ENCODE measurements at places on chromosomes 16 and 17.

- no peak for DNase-seq
Measured at GRCh38 chr16:5581908-5582307, 484.3 kb upstream of the EEF2KMT start.

GRCh38 chr17:29016345-29017210 lies 10.7 kb upstream of the SEZ6 start:
- no peak for DNase-seq

DNA sequence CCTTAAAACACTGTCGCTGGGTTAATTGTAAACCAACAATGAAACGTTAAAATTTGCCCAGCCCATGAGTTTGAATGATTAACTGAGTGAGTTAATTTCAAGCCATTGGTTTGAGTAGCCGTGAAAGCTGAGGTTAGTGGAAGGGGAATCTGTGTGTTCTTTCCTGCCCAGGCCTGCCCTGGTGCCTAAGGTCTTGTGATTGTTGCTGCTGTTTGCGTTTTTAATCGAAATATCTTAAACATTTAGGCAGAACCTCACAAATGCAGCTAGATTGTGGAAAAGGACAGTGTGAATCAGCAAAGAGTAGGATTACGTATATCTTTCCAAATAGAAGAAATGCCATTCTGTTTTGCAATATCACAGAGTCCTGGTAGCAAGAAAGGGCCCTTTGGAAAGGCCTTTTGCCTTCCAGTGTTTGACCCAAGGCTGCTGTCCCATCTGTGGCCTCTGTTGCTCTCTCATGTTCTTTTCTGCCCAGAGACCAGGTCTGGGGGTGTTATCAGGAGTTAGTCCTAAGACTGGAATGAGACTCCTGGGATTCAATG lies 113.8 kb downstream of the MSI2 start:
- no peak for DNase-seq

DNA sequence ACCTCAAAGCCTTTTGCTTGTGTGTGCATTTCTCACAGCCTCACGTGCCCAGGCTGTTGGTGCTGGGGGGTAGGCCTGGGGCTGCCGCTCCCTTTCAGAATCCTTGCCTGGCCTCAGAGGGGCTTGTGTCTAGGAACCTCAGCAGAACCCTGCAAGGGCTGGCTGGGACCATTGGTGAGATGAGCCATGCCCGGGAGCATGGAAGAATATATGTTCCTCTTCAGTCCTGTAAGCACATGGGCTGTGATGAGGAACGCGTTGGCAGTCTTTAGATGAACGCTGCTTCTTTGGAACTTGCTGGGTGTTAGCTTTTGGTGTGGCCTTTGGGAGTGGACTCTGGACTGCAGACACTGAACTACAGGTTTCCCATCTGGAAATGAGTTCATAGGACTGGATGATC lies 32.0 kb upstream of the SLC5A10 start:
- no peak for DNase-seq

- no peak for DNase-seq
Measured at GRCh38 chr17:7019839-7020519, 2.9 kb upstream of the BCL6B start.

- DNase-seq: no peak
Measured at GRCh38 chr16:88368036-88368435, 14.7 kb upstream of the ZNF469 start.

GRCh38 chr16:55222486-55222885 lies 101.5 kb upstream of the IRX6 start:
- DNase-seq: no peak

DNA sequence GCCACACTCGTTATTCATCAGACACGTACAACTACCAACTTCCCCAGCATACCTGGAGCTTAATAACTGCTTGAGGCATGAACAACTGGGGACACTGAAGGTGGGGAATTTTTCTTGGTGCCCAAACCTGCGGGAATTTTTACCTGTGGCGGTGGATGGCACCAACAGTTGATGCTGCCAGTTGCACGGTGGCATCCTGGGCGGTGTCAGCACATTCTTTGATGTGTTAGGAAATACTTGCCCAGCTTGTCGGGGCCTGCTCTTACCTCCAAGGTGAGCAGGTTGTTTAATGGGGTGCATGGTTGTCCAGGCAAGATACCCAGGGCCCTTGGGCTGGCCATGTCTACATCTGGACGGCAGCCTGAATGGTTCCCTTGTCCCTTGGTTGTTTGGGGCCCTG lies 79.6 kb downstream of the CRISPLD2 start:
- no peak for DNase-seq

DNA sequence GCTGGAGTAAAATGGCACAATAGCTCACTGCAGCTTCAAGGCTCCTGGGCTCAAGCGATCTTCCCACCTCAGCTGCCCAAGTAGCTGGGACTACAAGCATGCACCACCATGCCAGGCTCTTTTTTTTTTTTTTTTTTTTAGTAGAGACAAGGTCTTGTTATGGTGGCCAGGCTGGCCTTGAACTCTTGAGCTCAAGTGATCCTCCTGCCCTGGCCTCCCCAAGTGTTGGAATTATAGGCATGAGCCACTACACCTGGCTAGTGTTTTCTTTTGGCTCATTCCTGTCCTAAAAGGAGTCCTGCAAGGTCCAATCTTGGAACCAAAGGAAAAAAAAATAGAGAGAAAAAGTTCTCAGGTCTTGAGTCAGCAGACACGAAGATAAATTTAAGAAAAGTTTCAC lies 30.8 kb downstream of the PKD1L3 start:
- no peak for DNase-seq

DNA sequence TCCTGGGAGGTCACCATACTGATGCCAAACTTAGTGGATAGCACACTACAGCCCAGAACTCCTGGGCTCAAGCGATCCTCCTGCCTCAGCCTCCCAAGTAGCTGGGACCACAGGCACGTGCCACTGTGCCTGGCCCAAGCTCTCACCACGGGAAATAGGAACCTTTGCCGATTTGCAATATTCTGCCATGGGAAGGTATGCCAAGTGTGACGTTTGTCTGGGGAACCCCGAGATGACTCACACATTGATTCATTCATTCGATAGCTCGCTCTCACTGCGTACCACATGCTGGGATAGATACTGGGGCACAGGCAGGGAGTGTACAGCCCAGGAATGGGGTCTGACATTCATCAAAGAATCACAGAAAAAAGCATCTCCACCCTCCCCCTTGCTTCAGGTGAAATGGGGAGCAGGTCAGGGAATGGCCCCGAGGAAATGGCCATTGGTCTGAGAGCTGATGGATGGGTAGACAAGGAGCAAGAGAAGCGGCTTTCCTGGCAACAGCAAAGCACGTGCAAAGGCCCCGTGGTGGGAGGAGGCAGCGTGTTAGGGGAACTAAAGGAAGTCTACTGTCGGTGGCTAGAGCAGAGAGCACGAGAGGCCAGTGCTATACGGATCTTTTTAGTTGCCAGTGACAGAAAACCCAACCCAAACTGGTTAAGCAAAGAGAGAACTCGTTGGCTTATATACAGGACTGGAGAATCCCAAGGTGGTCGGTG lies 44.1 kb downstream of the DNAH17 start:
- no peak for DNase-seq

- DNase-seq: no peak
Measured at GRCh38 chr16:57115514-57116182, 23.3 kb downstream of the CPNE2 start.

GRCh38 chr16:14003074-14003570 lies 68.0 kb upstream of the MRTFB start:
- DNase-seq: no peak

- no peak for DNase-seq
Measured at GRCh38 chr17:44543213-44543904, 13.9 kb upstream of the FZD2 start.

GRCh38 chr16:65212791-65213190 lies 90.9 kb upstream of the CDH11 start:
- no peak for DNase-seq

DNA sequence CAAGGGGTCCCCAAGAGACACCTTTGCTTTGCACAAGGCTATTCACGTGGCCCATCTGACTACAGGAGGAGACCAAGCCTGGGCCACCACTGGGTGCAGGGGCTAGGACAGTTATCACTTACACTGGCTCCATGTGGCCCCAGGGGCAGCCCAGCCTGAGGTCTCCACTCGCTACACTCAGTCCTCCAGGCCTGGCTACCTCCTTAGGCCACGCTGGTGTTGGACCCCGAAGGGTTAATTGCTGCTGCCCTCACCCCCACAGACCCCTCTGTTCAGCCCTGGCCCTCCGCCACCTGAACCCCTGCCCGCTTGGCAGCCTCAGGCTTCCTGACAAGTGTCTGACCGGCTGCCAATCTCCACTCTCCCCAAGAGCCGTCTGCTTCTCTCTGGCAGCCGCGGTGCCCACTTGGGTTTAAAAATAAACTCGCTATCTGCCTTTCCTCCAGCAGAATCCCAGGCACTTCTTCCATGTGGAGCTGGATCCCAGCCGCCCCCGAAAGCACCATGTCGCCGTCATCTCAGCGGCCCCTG lies 27.8 kb downstream of the ADAM11 start:
- DNase-seq: no peak

DNA sequence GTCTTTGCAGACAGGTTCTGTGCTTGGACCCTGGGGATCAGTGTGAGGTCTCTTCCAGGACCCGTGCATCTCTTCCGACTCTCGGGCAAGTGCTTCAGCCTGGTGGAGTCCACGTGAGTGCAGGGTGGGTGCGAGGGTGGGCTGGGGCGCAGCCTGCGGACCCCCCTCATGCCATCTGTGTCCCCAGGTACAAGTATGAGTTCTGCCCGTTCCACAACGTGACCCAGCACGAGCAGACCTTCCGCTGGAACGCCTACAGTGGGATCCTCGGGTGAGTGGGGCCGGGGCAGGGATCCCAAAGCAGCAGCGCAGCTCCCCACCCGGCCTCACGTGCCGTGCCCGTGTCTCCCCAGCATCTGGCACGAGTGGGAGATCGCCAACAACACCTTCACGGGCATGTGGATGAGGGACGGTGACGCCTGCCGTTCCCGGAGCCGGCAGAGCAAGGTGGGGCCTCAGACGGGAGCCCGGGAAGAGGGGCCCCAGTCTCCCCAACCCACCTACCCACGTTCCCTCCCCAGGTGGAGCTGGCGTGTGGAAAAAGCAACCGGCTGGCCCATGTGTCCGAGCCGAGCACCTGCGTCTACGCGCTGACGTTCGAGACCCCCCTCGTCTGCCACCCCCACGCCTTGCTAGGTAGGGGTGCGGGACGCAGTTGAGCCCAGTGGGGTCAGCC lies 10.1 kb downstream of the GNPTG start:
- DNase-seq: no peak

- peak; percentile 1 for DNase-seq
Measured at GRCh38 chr17:67717192-67717623, 528 bp upstream of the NOL11 start.

DNA sequence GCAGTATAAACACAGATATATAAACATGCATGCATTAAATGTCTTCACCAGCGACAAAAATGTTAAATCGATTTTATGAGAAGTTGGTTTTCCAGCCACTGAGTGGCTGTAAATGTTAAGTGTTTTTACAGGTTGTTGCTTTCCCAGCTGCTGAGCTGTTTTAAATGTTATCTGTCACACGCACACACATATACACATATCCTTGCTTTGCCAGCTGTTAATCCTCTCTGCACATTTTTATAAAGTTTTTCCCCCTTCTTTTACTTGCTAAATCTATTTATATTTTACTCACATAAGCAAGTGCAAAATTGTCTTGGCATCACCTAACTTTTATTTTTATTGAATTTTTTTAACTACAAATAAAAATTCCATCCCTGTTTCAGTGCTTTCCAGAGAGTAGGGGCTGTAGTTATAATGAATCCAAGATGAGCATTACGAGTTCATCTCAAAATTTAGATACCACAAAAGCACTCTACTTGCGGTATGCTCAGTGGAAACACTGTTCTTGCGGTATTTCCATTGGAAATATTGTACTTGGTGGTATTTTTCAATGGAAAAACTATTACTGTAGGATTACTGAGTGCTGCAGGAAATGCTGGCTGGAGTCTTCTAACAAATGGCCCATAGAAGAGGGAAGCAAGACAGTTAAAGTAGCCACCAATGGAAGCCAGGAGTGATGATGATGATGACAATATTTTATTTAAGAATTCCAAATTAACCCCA lies 124.9 kb upstream of the KCNJ16 start:
- DNase-seq: no peak

DNA sequence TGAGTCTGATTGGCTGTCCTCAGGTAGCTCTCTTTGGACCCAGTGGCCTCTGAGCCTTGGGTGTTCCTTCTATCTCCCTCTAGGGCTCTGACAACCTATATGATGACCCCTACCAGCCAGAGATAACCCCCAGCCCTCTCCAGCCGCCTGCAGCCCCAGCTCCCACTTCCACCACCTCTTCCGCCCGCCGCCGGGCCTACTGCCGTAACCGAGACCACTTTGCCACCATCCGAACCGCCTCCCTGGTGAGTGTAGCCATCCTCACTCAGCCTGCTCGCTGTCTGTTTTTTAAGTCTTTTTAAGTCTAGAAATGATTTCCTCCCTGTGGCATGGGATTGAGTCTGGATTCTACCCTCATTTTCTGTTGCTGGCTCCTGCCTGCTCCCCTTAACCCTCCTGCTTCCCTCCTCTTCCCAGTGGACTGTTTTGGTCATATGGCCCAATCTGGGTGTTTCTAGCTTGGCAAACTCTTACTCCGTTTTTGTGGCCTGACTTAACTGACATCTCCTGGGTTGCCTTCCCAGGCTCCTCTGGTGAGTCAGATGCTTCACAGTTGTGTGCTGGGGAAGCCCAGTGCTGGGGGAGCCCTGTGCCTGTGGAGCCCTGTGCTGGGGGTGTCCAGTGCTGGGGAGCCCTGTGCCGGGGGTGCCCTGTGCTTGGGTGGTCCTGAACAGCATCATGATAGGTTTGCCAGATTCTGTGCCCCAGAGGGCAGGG lies 9.9 kb downstream of the TAOK2 start:
- no peak for DNase-seq

DNA sequence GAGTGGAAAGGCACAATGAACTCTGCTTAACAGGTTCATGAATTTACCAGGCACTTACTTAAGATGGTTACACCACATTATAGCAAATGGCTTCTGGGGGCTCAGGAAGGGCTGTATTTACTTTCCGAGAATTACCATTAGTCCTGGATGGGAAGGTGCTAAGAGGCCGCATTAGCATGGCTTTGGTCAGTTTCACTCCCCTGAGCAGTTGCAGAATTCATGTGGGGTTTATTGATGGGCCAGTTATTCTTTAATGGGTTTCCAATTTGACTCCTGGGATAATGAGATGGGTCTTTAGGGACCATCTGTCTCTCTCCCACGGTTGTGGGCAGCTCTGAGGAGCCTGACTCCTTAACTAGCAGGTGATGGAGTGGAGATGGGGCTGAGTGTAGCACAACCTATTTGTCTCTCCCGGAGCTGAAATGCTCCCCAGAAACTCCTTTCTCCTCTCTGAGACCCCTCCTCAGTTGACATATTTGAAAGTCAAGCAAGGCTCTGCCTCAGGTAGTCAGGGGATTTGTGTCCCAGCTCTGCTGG lies 652.5 kb downstream of the HS3ST4 start:
- DNase-seq: no peak

DNA sequence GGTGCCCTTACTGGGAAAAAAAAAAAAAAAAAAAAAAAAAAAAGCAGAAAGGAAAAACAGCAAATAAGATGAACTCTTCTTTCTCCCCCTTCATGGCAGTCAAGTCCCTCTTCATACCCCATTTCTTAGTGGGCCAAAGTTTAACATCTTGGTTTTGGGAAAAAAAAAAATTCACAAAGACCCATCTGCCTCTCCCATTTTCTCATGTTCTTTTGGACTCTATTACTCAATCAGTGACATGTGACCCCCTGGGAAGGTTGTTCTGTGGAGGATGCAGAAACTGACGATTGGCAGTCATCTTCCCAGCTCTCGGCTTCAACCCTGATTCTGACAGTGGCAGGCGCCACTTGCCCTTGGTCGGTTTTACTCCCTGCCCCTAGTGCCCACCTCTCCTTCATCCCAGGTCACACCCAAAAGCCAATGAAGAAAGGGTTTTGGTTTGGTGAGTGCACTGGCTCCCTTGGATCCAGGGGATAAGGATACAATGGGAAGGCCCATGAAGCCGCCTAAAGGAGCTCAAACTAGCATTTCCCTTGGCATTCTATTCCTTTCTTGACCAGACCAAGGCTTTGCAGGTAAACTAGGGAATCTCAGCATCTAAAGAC lies 60.7 kb upstream of the TBX2 start:
- no peak for DNase-seq
